ENCODE measurements at places on chromosomes 13 and 19.

- peak; percentile 33 for DNase-seq
These were observed 36.9 kb downstream of the POLR1D start for GRCh38 chr13:27658546-27658945.

DNA sequence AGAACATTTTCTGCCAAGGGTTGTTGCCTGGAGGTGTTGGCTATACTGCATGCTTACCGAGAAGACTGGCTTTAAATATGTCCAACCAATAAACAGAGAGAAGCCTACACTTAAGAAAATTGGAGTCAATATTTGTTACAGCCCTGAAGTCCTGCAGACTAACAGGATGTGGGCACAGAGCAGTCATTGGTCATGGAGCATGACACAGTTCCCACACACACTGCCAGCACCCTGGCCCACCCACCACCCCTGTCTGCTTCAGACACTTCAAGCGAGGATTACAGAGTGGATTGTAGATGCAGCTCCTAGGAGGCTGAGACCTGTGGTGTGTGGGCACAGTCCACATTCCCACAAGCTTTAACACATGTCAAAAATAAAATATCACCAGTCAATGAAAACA is 21.0 kb upstream of the SERP2 start:
- no peak for DNase-seq

DNA sequence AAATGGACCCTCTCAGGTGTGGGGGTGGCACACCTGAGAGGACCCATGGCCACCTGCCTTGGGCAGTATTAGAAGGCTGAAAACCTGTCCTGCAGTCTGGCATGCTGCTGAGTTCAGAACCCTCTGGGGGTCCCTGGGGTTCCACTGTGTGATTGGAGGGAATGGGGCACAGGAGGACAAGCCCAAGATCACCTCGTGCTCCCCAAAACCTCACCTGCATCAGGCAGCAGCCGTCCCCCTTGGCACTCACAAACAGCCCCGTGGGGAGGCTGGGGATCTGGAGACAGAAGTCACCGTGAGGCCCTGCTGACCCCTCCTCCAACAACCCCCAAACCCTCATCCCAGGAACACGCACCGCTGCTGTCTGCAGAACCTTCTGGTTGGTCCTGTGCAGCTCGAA is 14.5 kb downstream of the F2RL3 start:
- no peak for DNase-seq

DNA sequence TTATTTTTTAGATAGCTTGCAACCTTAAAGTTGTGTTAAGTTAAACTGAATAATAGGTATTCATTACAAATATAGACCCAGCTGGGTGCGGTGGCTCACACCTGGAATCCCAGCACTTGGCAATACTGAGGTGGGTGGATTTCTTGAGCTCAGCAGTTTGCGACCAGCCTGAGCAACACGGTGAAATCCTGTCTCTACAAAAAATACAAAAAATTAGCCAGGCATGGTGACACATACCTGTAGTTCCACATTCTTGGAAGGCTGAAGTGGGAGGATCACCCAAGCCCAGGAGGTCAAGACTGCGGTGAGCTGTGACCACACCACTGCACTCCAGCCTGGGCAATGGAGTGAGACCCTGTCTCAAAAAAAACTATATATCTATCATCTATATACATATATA is 386.5 kb downstream of the PCDH17 start:
- DNase-seq = no peak

DNA sequence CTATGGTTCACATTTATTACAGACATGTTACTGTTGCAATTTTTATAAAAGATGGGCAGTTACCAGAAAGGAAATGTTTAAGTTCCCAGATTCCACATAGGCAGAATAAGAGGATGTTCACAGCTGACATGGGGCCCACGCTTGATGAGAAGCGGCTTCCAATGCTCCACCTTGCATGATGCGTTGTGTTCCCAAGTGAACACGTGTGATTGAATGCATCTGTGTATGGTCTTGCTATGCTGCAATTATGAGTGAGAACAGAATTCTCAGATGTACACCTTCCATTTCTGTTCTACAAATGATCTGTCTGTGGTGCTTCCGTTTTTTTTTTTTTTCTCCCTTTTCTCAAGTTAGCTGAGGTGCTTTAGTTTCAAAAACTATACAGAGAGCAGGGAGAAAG is 15.5 kb downstream of the UPF3A start:
- no peak for DNase-seq

GRCh38 chr19:44846455-44847143 is 502 bp downstream of the NECTIN2 start:
- no peak for DNase-seq

DNA sequence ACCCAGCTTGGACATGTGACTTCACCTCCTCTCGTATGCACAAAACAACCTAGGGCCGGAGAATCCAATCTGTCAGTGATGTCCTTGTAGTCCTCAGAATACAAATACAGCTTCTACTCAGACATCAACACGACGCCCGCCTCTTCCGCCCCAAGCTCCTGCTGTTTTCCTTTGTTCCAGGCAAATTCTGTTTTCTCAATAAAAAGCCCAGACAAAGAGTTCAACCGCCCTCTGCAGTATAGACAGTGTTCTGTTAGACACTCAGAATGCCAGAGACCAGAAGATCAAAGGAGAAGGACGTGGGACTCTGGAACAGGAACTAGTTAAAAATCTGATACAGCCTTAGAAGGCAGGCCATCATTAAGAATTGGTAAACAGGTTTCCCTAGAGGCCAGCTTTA is 42.0 kb upstream of the GGACT start:
- DNase-seq = no peak

Measured in AG04449 (cell line).